Activated CD4-positive, alpha-beta T cell treated with anti-CD3 and anti-CD28 coated beads for 36 hours (primary cell): ENCODE measurements at places on chromosomes 6 and 20. TPM values are rescaled to one million over a fixed set of nuclear protein-coding genes. Genes with fewer than 3 reads are reported as not detected.

DNA sequence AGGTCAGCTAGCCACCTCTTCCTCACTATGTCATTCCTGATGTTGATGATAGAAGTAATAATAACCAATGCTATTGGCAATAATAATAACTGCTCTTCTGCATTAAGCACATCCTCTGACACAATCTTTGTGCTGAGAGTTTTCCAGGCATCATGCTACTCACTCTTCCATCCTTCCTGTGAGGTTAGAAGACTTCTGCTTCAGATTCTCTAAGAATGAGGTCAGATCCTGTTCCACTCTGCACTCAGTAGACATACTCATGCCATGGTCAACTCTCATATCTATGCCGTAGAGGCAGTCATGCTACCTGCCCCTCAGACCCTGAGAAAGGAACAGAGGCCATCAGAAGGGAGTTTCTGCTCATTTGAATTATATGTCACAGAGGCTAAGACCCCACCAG, 98.1 kb upstream of the TOP1 start:
- DNase-seq, result no peak

- DNase-seq, result no peak
These were observed 19.5 kb downstream of the SLC22A1 start for GRCh38 chr6:160141001-160141726.

Gene CST5
- total RNA-seq, result not detected

Gene CDSN
- not detected for total RNA-seq

GRCh38 chr6:3310703-3311102, 52.0 kb downstream of the PSMG4 start:
- no peak for DNase-seq
